ENCODE measurements at places on chromosomes 3 and 15.
A peak's percentile ranks its signal among the peaks of the same experiment; 100 is the strongest.

GRCh38 chr15:84962955-84963354 lies 18.7 kb upstream of the PDE8A start:
- DNase-seq = no peak

GRCh38 chr3:138234401-138235179 lies 47.5 kb downstream of the ARMC8 start:
- DNase-seq = no peak

DNA sequence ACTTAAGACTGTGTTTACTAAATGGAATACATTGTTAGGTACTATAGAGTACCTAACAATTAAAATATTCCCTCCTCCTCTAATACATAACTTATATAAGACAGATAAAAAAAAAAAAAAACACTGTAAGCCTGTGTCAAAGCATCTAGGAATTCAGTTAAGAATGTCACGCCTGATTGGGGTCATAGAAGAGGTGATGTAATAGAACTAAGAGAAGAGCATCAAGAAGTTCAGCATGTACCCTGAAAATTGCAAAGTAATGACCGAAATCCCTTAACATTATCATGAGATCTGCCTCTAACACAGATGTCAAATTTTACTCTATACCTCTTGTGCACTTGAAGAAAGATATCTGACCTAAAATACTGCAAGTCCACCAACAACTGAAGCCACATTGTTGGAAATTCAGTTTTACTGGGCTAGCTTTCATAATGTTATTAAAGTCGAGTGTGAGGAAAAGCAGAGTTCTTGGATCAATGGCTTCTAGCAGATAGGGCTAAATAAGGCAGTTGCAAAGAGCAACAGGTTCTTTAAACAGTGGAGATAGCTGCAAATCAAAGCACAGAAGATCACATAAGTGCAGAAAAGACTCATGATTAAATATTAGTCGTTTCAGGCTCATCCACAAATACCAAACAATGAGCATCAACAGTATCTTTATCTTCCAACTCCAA lies 75.0 kb downstream of the TBL1XR1 start:
- DNase-seq = peak; percentile 56

DNA sequence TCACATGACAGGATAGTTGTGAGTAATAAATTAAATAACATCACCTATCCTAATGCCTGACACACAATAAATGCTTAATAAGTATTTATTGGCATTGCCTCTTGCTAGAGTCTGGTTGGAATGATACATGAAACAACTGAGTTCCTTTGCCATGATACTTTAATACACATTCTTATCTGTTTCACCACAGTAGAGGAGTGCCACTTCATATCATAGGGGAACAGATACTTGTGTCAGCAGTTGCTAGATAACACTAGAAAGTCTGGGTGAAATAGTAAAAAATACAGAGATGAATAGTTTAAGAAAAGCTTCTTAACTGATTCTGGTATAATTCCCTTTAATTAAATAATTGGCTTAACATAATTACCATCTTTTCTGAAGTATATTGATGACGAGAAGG lies 380.0 kb upstream of the GOLIM4 start:
- no peak for DNase-seq

DNA sequence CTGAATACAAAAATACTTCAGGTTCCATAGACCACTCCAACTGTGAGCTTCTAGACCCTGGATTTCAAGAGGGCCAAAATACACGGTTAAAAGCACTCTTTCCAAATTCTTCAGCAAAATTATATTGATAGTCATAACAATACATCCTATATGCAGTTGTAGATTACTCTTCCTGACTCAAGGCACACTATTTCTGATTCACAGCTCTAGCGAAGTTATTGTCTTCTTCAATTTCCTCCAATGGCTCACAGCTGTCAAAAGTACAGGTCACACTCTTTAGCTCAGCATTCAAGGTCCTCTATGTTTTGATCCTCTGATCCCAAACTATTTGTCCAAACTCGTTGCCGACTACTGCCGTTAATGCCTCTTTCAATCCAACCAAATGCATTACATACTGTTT lies 13.5 kb upstream of the CCDC80 start:
- no peak for DNase-seq

DNA sequence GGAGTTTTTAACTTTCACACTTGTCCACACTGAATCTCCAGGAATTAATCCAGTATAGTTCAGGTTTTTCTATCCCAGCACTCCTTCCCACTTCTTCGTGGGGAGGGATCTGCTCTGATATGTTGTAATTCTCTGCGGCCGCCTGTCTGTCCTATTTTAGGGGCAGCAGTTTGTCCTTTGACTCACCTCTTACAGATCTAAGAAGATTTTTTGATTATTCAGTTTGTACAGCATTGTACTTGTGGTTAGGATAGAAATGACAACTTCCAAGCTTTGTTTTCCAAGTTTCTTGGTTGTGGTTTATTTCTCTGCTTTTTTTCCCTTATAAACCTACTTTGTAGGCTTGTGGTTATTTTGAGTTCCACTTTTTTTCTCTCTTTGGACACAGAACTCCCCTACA lies 601.7 kb downstream of the SI start:
- DNase-seq = no peak

DNA sequence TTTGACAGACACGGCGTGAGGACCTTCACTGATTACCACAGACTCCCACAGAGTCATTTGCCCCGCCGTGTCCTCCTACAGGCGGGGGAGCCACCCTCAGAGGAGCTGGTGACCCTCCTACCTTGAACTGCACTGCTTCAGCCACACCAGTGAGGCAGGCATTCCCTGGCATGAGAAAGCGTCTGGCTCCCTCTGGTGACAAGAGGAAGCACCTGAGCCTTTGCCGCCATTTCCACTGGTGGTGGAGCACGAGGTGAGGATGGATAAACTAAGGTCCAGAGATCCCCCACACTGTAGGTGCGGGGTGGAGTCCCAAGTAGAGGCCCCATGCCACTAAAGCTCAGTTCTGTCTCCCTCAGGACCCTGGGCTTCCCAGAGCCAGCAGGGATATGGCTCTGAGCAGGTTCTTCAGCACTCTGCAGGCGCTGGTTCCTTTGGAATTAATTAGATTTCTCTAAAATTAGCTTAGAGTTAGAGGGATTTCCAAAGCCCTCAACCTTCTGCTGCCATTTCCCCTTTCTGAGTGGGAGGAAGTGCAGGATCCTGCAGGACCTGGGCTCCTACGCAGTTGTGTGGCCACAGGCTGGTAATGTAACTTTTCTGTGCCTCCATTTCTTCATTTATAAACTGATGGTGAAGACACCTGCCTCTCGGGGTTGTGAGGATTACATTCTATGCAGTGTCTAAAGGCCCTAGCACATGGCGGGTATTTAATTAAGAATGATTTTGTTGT lies 224.0 kb downstream of the SLCO3A1 start:
- DNase-seq = peak; percentile 54

- no peak for DNase-seq
Measured at GRCh38 chr3:17354341-17354740, 388.1 kb downstream of the TBC1D5 start.

DNA sequence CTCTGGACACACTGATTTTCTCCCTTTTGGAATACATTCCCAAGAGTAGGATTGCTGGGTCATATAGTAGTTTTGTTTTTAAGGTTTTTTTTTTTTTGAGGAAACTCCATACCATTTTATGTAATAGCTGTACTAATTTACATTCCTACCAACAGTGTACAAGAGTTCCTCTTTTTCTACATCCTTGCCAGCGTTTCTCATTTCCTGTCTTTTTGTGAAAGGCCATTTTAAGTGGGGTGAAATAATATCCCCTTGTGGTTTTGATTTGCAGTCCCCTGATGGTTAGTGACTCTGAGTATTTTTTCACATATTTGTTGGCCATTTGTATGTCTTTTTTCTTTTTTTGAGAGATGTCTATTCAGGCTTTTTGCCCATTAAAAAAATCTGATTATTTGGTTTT lies 1205.5 kb downstream of the ROBO1 start:
- no peak for DNase-seq

DNA sequence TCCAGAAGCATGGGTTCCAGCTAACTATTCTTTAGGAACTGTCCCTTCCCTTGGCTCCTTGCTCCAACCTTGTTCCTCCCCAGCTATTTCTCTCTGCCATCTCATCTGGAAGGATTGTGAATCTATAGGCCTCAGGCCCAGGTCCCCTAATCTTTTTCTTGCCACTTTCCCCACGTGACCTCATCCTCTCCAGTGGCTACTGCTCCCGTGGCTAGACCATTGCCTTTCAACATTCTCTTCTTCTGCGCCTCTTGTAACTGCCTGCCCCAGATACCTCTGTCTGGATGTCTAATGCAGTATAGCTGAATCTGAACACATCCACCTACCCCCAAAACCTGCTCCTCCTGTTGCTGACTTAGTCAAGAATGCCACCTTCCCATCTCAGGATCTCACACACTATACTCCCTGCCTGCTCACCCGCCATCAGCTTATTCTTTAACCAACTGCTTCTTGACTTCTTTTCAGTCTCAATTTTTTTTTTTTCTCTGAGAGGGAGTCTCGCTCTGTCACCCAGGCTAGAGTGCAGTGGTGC lies 5.2 kb downstream of the GPX1 start:
- DNase-seq = no peak

GRCh38 chr3:179719048-179719734 lies 66.4 kb downstream of the USP13 start:
- no peak for DNase-seq

DNA sequence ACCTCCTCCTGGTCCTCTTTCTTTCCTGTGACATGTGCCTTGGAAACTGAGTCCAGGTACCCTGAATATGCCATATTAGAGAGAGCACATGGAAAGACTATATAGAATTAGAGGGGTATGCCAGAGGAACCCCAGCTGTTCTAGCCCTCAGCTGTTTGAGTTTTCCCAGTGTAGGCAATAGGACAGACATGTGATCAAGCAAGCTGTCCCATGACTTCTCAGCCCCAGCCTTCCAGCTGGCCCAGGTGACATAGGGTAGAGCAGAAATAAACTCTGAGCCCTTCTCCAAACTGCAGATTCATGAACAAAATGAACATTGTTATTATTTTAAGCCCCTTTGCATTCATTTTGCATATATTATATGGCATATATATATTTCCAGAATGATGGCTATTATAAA lies 118.7 kb downstream of the PPM1L start:
- DNase-seq = no peak

GRCh38 chr3:13367728-13368127 lies 52.4 kb downstream of the NUP210 start:
- no peak for DNase-seq

- DNase-seq = no peak
Measured at GRCh38 chr3:27657404-27657803, 64.7 kb downstream of the EOMES start.

GRCh38 chr3:70927239-70927638 lies 614.8 kb upstream of the MDFIC2 start:
- no peak for DNase-seq

- no peak for DNase-seq
Measured at GRCh38 chr15:69504352-69505040, 51.9 kb downstream of the RPLP1 start.

GRCh38 chr3:1093217-1093616 lies 393 bp downstream of the CNTN6 start:
- DNase-seq = no peak

DNA sequence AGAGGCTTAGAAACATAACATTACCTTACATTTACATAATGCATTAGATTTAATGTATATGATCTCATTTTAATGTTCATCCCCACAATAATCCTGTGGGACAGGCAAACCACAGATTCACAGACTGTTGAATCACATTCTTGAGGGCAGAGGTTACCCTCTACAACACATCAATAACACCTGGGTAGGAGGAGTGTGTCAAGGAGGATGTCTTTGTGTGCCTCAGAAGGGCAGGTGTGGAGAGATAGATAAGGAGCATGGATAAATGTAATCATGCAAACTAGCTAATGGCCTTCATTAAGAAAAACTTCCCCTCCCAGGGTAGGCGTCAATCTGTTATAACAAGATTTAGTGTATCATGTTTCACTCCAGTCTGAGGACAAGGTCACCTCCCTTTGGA lies 12.9 kb upstream of the MB21D2 start:
- DNase-seq = no peak

Measured in kidney glomerular epithelial cell (primary cell).